ENCODE measurements at places on chromosomes 5 and 9.
A peak's percentile ranks its signal among the peaks of the same experiment; 100 is the strongest.

DNA sequence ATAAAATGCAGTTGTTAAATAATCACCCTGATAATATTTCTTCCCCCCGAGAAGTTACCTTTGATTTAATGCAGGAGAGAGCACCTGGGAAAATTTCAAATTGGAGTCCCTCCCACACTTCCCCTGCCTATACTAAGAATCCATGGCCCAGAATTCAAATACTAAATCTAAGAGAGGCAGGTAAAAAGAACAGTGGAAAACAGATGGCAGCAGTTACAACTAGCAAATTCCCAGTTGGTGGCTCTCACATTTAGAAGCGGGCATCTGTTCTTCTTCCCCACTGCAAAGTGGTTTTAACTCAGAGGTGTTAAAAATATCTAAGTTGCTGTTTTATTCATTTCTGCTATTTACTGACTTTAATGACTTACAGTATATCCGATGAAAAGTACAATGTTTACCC is 210.4 kb upstream of the ELAVL2 start:
- DNase-seq, result no peak

DNA sequence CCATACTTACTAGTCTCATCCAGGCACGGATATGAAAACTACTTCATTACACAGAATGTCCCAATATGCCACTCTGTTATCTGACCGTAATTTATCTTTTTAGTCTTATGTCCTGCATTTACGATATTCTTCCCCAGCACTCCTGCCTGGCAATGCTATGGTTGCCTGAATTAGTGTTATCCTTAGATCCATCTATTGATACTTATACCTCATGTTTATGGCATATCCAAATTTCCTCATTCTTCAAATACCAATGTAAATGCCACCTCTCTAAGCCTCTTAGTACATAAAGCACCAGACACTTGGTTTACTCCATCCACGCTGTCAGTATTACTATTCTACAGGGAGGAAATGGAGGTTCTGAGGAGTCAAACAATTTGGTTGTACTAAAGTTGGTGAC is 507.8 kb upstream of the NMUR2 start:
- DNase-seq, result no peak

DNA sequence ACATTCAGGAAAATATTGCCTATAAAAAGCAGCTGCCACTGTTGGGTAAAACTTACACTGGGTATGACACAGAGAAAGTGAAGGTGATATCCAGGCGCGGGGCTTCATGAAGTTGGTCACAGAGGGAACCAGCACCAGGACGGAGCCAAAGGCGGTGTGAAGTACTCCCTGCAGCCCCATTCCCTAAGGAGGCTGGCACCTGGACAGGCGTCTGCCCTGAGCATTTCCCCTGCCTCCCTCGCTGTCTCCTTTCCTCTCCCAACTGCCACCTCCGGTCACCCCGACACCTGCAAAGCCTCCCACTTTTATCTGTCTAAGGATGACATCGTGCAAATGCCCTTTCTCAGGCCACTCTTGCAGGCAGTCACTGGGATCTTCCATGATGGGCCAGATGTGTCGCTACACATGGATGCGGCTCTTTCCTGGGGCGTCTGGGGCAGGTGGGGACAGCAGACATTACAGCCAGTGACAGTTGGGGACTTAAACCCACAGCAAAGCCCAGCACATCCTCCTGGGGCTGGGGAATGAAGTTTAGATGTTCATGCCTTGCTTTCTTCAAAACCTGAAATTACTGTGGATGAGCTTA is 367.7 kb upstream of the IRX4 start:
- no peak for DNase-seq

GRCh38 chr9:134915046-134915985 is 2.4 kb downstream of the FCN1 start:
- DNase-seq, result no peak

GRCh38 chr5:139340051-139340450 is 1.6 kb upstream of the PAIP2 start:
- DNase-seq, result no peak

DNA sequence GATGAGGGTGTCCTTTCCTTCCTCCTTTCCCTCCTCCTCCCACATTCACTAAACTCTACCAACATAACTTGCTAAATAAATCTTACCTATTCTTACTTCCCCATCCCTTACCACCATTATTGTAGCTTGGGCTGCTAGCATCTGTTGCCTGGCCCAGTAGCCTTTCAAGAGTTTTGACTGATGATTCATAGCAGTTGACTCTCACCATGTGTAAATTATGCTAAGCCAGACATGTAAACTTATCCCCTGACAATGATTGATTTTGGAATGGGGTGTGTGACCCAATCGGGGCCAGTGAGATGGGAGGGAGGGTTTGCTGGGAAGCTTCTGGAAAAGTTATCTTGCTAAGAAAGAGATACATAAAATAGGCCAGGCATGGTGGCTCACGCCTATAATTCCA is 161.8 kb upstream of the SPRY4 start:
- DNase-seq, result no peak

DNA sequence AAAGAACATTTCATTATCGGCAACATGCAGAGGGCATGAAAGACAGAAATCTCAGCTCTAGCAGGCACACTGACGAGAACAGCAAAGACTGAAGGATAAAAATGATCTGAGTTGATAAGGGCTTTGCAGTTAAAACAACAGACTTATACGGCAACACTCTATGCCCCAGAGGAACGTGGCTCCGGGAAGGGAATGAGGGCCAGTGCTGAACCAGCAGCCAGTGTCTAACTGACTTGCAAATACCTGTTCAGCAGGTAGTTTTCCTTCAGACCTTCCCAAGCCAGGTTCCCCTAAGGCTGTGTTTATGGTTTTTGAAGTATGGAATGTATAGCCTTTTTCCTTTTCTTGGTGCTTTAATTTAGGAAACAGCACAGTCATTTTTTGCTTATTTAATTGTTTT is 121.3 kb upstream of the CDH18 start:
- no peak for DNase-seq

GRCh38 chr5:150600616-150601490 is 39.6 kb upstream of the SYNPO start:
- no peak for DNase-seq

DNA sequence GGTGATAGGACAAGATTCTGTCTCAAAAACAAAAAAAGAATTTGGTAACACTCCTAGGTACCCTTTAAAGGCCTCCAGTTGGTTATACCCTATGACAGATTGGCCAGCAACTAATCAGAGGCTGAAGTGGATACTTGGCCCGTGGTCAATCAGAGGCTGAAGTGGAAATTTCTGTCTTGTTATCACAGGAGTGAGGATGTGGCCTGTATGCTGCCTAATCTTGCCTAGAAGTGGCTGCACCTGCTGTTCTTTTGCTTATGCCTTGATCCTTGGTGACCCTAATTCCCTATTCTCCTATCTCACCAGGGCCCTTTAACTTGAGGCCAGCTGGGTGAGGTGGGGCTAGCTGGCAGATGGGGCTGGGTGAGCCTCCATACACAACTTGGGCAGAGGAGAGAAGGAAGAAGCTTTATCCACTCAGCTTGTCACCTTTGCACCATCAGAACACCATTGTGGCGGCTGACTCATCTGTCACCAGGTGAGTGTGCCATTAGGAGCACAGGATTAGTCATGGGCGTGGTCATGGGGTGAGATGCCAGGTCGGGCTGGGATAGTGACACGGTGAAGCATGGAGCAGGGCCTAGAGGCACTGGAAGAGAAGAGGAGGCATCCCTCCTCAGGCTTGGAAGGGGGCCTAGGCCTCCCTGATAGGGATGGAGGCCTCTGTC is 41.5 kb downstream of the SAR1B start:
- no peak for DNase-seq

DNA sequence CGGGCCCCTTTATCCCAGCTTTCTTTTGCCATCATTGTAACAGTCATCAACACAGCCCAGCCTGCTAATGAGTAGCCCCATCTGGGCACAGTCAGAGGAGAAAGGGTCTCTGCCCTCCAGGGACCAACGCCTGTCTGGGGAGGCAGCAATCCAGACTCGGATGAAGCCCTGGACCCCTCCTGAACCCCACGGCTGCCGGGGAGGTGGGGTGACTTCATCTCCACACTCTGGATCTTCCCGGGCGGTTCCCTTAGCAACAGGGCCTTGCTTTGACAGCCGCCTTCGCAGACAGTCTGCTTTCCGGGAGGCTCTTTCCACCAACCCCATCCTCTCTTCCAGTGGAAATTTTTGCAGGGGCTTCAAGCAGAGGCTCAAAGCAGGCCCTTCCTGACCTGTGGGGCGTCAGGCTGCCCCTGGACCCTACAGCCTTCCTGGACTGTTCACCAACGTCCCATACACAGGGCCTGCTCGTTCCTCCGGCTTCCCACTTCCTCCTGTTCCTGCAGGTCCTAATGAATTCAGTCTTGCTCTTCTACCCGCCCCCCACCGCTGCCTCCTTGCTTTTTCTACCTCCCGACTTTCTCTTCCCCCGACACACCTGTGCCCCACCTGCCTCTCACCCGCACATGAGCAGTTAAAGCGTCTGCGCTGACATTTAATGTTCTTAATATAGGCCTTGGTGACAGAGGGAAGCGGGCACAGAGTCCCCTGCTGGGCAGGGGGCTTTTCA is 161.7 kb upstream of the MVB12B start:
- DNase-seq, result no peak

DNA sequence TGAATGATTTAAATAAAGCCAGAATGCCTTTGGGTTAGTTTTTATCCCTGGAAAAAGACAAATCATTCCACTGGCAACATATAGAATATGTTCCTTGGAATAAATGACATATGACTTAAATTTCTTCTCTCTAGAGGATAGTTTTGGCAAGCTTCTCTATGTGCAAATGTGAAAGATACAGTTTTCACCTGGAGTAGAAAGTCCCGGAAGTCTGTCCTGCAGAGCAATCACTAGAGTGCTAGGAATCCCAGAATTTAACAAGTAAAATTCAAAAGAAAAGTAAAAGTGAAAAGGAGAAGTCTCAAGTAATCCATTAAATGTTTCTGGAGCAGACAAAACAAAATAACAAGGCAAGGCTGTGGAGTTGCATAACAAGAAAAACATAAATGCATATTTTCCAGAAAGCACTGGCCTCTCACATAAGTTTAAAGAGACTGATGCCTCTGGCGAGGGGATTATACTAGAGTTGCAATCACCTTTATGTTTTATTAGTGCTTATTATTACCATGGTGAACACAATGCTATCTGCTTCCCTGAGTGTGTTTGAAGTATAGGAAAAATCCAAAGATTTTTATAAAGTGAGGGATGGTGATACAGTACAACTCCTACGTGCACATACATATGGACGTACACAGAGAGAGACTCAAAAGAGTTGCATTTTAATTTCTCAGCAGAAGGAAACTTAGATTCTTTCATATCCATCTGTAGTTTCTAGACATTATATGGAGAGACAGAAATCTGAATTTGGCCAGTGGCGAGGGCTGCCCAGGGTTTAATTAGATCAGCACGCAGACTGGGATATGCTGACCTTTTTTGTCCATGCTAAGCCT is 188.3 kb upstream of the ANKRD55 start:
- no peak for DNase-seq

GRCh38 chr9:137042751-137043727 is 2.9 kb downstream of the NPDC1 start:
- no peak for DNase-seq

DNA sequence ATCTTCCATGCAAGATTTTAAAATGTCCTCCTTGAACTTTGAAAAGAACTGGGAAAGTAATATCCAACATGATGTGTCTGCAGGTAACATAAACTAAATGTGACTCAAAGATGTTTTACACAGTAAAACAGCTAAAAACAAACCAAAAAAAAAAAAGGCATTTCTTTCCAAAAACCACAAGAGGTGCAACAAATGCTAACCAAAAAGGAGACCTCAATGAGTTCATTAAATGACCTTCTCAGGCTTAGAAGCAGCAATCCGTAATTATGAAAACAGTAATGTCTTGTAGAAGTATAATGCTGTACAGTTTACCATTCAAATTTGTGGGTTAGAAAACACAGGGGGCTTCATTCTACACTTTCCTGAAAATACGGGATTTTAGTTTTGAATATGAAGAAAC is 2.5 kb downstream of the RNF145 start:
- no peak for DNase-seq

- no peak for DNase-seq
Measured at GRCh38 chr5:37565062-37565670, 186.0 kb downstream of the WDR70 start.

DNA sequence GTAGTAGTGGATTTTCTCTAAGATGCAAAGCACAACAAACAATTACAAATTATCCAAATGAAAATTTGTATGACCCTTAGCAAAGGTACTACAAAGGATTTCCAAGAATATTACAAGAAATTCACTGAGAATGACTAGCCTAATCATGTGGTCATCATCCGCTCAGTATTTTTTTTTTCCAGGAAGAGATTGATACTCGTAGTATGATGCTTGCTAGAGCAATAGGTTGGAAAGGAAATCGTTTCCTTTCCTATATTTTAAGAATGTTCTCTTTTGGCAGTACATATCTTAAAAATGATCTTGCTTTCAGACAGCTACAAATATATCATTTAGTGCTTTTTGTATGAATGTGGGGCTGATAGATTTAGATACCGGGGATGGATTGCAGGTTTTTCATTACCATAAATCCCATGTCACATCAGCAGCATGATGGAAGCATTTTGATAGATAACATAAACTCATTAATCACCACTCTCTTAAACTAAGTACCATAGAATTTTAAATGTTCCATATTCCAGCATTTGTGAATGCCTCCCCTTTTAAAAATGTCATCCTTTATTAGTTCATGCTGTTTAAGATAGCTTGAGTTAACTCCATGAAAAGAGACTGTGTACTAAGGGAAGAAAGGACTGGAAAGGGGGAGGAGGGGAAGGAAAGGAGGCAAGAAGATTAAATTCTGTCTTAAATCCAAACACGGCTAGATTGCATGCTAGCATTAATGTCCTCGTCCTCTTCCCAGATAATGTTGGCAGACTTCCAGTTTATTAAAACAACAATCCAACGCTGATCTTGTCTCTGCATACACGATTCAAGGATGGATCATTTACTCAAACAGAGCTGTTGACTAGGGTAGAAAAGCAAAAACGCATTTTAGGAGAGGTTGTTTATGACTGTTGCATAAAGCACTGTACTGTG is 311.7 kb upstream of the ZNF608 start:
- DNase-seq, result no peak

DNA sequence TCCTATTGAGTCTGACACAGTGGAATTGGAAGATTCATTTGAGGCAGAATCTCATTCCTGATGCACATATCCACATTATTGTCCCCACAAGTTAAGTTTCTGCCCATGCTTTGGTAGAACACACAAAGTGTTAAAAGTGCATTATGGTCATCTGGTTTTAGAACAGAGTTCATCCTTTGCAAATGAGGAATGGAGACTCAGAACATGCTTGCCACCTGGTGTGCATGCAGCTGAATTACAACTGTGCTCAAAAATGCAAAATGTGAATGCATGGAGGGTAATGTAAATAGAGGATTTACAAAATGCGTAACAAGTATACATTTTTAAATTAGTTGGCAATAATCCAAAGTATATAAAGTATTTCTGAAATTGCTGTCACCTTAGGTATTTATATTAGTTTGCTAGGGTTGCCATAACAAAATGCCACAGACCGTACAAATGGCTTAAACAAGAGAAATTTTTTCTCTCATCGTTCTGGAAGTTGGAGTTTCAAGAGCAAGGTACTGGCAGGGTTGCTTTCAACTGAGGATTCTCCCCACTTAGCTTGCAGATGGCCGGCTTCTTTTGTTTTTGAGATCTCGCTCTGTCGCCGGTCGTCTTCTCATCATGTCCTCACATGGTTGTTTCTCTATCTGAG is 671.1 kb downstream of the TAF11L14 start:
- peak; percentile 33 for DNase-seq

- no peak for DNase-seq
Measured at GRCh38 chr5:60354311-60354710, 345.7 kb downstream of the DEPDC1B start.

- no peak for DNase-seq
Measured at GRCh38 chr9:1871626-1872419, 143.3 kb upstream of the SMARCA2 start.

GRCh38 chr5:150126199-150126920 is 29.3 kb downstream of the PDGFRB start:
- DNase-seq, result no peak

- no peak for DNase-seq
Measured at GRCh38 chr5:135130261-135131215, 96.5 kb upstream of the PITX1 start.
